ENCODE measurements at places on chromosomes 1 and 21.

DNA sequence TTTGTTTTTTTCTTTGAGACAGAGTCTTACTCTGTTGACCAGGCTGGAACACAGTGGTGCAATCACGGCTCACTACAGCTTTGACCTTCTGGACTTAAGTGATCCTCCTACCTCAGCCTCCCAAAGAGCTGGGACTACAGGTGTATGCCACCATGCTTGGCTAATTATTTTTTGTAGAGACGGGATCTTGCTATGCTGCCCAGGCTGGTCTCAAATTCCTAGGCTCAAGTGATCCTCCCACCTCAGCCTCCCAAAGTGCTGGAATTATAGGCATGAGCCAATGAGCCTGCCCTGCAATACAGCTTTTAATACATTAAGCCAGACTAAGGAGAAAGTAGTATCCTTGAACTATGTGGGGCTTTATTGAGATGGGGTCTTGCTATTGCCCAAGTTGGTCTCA lies 16.6 kb upstream of the EXOSC10 start:
- DNase-seq: no peak

DNA sequence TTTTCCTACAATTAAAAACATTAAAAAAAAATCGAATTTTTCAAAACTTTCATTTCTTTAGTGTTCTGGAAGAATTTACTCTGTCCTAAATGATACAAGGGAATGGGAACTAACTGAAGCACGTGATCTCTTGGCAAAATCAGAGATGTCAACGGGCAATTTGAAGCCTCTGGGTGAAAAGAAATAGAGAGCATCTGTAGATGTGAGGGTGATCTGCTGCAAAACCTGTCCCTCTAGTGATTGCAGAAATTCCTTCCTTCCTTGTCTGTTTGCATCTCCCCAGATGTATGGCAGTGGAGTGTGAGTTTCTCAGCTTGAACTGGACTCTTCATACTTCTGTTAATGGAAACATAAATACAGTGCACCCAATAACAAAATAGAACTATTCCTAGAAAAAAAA lies 100.5 kb upstream of the S1PR1 start:
- DNase-seq: no peak

- DNase-seq: no peak
Observed at GRCh38 chr1:101065575-101065974, 40.0 kb upstream of the DPH5 start.

DNA sequence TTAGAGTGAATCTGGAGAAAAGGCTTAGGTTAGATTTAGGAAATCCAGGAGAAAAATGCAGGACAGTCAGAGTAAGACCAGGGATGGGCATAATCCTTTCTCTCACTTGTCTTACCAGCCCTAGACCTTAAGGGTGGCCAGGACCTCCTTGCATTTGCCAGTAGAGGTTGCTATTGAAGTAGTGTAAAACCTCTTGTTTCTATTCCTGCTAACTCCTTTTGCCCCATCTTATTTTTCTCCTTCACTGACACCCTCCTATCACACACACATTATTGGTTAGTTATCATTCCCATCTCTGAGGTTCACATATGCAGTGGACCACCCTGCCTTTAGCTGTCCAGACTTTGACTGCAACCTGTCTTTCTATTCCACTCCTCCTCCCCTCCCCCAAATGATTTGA lies 75.0 kb upstream of the MACF1 start:
- no peak for DNase-seq

DNA sequence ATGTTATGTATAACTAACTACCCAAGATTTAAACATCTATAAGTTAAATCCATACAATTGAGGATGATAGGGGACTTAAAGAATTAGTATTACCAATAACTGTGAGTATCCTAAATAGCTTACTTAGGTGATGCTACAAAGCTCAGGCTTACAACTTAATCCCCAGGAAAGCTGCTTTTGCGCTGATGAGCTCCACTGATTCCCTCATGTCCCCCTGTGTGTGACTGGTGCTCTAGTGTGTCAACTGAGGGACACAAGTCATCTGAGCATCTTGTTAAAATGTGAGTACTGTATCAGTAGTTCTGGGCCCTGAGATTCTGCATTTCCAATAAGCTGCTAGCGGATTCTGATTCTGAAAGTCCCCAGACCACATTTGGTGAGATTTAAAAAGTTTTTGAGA lies 1458.8 kb downstream of the MRPL39 start:
- DNase-seq: no peak

- DNase-seq: no peak
Observed at GRCh38 chr1:70509996-70510876, 99.2 kb downstream of the CTH start.

GRCh38 chr1:62142496-62142895 lies 52.2 kb upstream of the L1TD1 start:
- no peak for DNase-seq
